ENCODE measurements at places on chromosomes 11 and 22.

GRCh38 chr11:74504100-74504691, 10.7 kb upstream of the LIPT2 start:
- DNase-seq = no peak

- no peak for DNase-seq
Observed at GRCh38 chr11:118614511-118614910, 7.1 kb downstream of the PHLDB1 start.

DNA sequence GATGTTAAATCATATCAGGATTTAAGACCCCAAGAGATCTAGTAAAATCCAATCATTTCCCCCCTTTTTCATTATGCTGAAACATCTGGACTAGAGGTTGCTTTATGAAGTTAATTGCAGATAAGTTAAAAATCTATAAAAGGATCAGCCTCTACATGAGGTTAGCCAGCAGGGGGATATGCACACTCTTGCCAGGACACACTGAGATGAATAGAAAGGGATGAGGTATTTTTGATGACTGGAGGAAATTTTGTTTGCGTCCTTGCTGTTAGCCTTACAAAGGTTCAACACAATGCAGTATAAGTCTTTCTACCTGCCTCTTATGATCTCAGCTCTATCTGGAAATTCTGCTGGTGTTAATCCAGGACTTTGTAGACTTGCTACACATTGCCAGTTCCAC, 1034.3 kb downstream of the LRRC4C start:
- DNase-seq = no peak

DNA sequence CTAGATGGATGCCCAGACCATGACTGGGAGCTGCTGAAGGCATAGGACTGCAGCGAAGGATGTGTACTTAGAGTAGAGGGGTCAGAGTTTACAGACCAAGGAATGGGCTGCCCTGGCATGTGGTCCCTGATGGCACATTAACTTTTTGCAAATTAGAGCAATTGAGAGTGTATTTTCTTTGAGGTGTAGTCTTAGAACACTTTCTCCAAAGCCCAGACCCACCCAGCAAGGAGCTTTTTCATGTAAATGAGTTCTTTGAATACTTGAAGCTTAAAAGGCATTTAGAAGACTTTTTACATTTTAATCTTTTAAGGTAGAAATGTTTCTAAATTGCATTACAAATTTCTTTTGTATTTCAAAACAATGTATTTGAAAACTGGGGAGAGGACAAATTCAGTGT, 8.9 kb downstream of the OR4X1 start:
- no peak for DNase-seq

DNA sequence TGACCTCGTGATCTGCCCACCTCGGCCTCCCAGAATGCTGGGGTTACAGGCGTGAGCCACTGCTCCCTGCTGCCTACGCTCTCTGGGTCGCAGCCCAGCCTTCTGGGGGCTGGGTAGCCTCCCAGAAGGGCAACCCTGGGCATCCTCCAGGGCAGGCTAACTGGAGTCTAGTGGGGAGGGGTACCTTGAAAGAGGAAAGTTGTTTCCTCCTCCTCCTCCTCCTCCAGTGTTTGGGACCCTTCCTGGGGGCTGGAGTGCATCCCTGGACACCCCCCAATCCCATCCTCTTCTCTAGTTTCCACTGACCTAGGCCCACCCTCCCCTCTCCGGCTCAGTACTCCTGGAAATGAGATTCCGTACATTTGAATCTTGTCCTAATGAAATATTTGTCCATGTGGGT, 1.3 kb downstream of the PNPLA3 start:
- DNase-seq = no peak

DNA sequence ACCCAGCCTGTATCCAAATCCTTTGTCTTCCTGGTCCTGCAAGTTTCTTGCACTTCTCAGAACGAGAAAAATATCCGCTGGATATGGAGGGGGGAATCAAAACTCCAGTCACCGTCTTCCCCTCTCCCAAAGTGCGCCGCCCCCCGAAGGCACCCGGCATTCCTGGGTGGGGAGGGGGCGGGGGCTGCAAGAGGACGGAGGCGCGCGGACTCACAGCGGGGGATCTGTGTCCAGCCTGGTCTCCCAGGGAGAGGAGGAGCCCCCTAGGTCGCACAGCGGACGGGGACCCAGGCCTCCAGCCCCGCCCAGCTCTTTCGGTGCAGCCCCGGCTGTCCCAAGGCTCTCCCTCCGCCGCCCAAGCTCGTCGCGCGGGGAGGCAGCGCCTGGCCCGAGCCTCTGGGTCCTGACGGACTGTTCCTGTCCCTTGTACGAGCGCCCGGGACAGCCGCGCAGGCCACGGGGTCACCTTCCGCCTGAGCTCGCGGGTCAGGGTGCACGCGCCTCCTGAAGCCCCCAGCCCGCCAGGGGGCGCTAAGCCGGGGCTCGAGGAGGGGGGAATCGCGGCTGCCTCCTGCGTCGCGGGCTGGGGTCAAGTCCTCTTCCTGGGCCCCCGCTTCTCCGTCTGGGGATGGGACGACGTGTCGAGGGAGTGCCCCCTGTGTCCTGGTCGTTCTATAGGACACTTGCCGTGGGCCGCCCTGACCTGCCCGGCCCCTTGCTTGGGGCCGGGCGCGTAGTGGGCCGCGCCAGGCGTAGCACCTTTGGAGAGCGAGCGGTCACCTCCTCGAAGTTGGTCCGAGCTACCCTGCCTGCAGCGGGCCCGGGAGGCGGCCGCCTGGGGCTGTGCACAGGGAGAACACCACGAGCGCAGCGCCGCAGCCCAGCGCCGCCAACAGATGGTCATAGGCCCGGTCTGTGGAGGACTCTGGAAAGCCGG, 2.4 kb upstream of the WNT11 start:
- DNase-seq = peak; percentile 96

DNA sequence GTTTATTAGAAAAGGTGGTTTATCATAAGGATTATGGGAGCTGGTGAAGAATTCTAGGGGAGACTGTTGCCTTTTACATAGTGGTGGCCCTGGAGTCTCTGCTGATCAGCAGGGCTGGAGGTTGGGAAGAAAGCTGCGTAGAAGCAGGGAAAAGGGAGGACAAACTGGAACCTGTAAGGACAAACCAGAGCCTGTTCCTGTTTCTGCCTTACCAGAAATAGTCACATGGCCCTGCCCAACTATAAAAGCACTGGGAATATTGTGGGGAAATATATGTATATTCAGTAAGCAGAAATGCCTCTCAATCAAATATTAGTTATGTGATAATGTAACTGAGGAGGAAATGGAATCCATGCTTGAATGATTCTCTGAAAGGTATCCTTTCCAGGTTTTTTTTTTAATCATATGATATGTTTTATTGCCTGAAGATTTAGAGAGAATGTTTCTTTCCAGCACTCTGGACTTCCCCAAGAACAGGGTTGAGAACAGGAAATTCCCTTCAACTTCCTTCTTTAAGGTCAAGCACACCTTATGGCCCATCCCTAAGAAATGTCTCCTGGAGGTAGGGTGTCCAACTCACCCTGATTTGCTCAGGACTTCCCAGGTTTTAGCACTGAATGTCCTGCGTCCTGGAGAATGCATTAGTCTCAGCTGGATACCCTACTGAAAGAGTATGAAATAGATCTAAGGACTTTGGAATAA, 33.9 kb upstream of the SCUBE2 start:
- peak; percentile 25 for DNase-seq

GRCh38 chr11:64296830-64297698, 3.1 kb upstream of the CATSPERZ start:
- DNase-seq = peak; percentile 45

DNA sequence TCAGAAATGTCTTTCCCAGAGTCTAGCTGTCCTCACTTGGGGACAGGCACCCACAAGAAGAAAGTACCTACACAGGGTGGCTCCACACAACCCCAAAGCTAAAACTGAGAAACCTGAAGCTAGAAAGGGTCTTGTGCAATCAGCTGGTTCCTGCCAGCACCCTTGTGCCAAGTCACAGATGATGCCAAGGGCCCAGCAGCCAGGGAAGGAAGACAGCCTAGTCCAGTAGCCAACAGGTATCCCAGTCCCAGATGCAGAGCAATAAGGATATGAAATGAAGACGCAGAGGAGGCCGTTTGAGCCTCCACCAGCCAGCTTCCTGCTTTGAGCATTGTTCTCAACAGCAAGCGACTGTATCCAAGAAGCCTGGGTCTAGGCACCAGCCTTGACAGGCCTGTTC, 6.1 kb downstream of the PLEKHA7 start:
- no peak for DNase-seq

DNA sequence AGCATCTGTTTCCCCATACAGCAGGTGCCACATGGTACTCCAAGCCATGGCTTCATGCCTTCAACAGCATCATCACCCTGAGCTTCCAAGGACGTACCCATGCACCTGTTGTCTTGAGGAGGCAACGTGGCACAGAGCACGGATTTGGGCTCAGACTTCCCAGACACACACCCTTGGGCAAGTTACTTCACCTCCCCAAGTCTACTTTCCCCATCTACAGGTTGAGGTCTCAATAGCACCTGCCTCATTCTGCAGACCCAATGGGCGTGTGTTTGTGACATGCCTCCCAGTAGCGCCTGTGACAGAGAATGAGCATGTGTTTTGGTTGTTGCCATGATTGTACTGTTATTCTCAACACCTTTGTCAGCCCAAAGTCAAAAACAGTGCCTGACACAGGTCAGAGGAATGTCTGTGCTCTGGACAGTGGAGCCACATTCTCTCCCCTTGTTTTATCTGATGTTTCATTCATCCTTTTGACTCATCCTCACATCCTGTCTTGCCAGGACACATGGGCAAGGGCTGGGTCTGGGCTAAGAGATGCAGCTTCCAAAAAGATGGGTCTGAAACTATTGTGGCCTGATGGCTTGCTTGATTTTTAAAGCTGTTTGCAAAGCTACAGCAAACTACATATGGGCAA, 53.4 kb upstream of the CCND1 start:
- no peak for DNase-seq

GRCh38 chr11:128375961-128376360, 211.4 kb downstream of the ETS1 start:
- DNase-seq = no peak

- no peak for DNase-seq
Observed at GRCh38 chr22:35978201-35978600, 50.4 kb downstream of the RBFOX2 start.

- DNase-seq = no peak
Observed at GRCh38 chr22:45992737-45993136, 15.8 kb upstream of the WNT7B start.

DNA sequence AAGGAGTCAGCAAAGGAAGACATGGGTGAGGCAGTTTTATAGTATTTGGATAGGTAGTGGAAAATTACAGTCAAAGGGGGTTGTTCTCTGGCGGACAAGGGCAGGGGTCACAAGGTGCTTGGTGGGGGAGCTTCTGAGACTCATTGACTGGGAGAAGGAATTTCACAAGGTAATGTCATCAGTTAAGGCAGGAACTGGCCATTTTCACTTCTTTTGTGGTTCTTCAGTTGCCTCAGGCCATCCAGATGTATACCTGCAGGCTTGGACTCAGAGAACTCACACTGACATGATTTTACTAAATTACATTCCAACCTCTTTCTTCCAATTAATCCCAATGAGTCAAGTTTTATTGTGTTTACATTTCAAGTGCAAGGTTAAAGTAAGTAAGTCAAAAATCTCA, 240.5 kb upstream of the API5 start:
- DNase-seq = no peak

DNA sequence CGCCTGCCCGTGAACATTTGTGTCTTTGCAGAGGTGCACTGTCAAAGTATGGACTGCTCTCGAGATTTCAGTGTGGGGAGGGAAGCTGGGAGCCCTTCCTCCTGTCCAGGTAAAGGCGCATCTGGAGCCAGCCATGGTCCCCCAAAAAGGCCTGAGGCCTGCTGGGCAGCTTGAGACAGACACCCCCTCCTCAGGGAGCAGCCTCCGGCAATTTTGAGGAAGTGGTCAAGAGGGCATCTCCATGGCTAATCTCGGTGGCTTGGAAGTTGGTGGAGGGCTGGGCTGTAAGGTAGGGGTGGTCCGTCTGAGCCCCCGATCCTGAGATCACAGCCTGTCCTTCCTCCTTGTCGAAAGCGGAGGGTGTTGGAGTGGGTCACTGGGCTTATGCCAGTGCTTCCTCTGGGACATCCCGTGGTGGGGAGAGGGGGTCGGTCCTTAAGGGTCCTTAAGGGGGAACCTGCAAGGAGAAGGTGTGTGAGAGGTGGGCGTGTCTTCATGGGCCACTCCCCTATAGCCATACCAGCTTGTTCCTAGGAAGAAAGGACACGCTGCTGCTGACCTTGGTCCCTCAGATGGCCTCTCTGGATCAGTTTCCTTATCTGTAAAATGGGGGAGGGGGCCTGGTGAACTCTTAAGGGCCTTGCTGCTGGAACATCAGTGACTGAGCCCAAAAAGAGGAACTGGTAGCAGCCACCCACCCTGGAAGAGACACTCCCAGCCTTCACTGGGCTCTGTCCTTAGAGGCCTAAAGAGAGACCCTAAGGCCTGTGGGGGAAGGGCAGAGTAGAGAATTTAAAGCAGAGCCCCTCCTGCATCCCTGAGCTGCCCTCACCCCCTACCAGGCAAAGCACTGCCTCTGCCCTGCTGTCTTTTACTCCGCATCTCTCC, 2.6 kb downstream of the KCNC1 start:
- DNase-seq = no peak

GRCh38 chr11:75400146-75400865, 988 bp downstream of the RPS3 start:
- DNase-seq = no peak

- DNase-seq = no peak
Observed at GRCh38 chr11:72844356-72844755, 30.1 kb downstream of the ATG16L2 start.

DNA sequence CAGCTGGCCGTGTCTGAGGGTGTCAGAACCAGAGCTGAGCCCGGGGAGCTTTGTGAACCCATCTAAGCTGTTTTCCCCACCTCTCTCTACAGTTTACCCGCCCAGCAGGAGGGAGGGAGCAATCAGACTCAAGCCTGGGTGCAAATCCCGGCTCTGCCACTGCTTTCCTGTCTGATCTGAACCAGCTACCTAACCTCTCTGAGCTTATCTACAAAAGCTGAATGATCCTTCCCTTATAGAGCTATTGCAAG, 252 bp downstream of the APOL2 start:
- no peak for DNase-seq

GRCh38 chr11:19597876-19598275, 114.8 kb upstream of the NAV2 start:
- no peak for DNase-seq

- DNase-seq = no peak
Observed at GRCh38 chr22:23221351-23221804, 41.1 kb downstream of the BCR start.

DNA sequence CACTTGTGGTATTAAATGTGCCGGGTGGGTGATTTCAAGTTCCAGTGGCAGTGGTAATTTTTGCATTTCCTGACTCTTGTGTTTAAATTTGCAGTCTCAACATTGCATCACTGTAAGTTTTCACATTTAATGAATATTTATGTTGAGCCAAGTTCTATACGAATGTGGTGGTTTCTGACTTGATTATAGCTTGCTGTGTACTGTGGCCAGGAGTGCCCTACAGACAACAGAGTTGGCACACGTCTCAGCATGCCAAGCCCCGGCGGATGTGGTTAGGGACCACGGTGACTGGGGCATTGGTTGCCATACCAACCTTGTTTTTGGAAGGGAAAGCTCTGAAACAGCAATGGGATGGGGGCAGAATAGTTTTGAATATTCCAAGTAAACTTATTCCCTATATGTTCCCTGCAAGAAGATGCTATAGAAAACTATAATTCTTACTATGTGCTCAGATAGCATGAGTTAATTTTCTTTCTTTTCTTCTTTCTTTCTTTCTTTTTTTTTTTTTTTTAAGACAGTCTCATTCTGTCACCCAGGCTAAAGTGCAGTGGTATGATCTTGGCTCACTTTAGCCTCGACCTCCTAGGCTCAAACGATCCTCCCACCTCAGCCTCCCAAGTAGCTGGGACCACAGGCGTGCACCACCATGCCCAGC, 16.0 kb downstream of the ZNRF3 start:
- no peak for DNase-seq

- no peak for DNase-seq
Observed at GRCh38 chr11:90134478-90135003, at the start of gene NAALAD2. NAALAD2 (plus strand) TSS chr11:90134663; CDS start chr11:90134759, 96 bp downstream.

Data from suppressor macrophage treated with lipopolysaccharide for 1 hour (primary cell).